ENCODE measurements at places on chromosomes 3 and 15. TPM values are rescaled to one million over a fixed set of nuclear protein-coding genes. Genes with fewer than 3 reads are reported as not detected.

ARPIN gene
- 18.0 TPM for total RNA-seq

GP5 gene
- total RNA-seq = not detected

GJD2 gene
- total RNA-seq = 0.12 TPM

ARHGEF26 gene
- total RNA-seq = 1.3 TPM

TTC23 gene
- 27.4 TPM for total RNA-seq

TPRA1 gene
- 31.8 TPM for total RNA-seq

CTDSPL gene
- 44.0 TPM for total RNA-seq

HRH1 gene
- 4.7 TPM for total RNA-seq

Measured in hair follicle dermal papilla cell (primary cell).